Activated CD4-positive, alpha-beta T cell treated with anti-CD3 and anti-CD28 coated beads, Interleukin-2, amount 10 ng/mL, durations not matched to agents 24 days and 14 days (primary cell): ENCODE measurements at places on chromosomes 3 and 15. TPM values are rescaled to one million over a fixed set of nuclear protein-coding genes. Genes with fewer than 3 reads are reported as not detected.

Gene C2CD4A
- total RNA-seq: 0.05 and 0.24 TPM in 2 replicates

Gene TTC21A
- 0.54 and 0.89 TPM in 2 replicates for total RNA-seq

Gene NAALADL2
- total RNA-seq: not detected in 2 replicates

Gene CTNNB1
- total RNA-seq: 142 and 147 TPM in 2 replicates

Gene NMB
- 2.8 and 3.7 TPM in 2 replicates for total RNA-seq

Gene PRSS50
- total RNA-seq: not detected in 2 replicates

Gene ZCWPW2
- 0.14 TPM in 1 of 2 replicates, not detected in the other for total RNA-seq

Gene RTP3
- total RNA-seq: not detected in 2 replicates

Gene COL7A1
- 0.56 and 0.62 TPM in 2 replicates for total RNA-seq

Gene IFT122
- 12.3 and 13.7 TPM in 2 replicates for total RNA-seq

Gene TOP2B
- 137 and 147 TPM in 2 replicates for total RNA-seq

Gene TERC
- 8.9 TPM in 1 of 2 replicates, not detected in the other for total RNA-seq

Gene RYR3
- not detected in 2 replicates for total RNA-seq

Gene TTLL13
- total RNA-seq: 0.44 and 1.4 TPM in 2 replicates

Gene CA12
- total RNA-seq: 0.43 and 0.63 TPM in 2 replicates

Gene HYAL1
- total RNA-seq: 0.28 and 0.50 TPM in 2 replicates

Gene TM4SF1
- total RNA-seq: 0.26 and 0.28 TPM in 2 replicates

Gene ACTRT3
- 0.85 and 1.1 TPM in 2 replicates for total RNA-seq

Gene SKOR1
- total RNA-seq: 0.09 and 0.14 TPM in 2 replicates

Gene C3orf49
- total RNA-seq: not detected in 2 replicates

Gene AMOTL2
- not detected in 2 replicates for total RNA-seq

Gene PLXNA1
- 21.3 and 24.0 TPM in 2 replicates for total RNA-seq

Gene XCR1
- total RNA-seq: 0.05 TPM in 1 of 2 replicates, not detected in the other

Gene THPO
- not detected in 2 replicates for total RNA-seq

Gene DNASE1L3
- total RNA-seq: not detected in 2 replicates

Gene CKMT1A
- total RNA-seq: 0.28 and 0.66 TPM in 2 replicates

Gene RPP25
- total RNA-seq: 13.1 and 13.9 TPM in 2 replicates

Gene LZTFL1
- 3.1 and 4.3 TPM in 2 replicates for total RNA-seq

Gene SLC9A9
- total RNA-seq: 1.1 and 1.3 TPM in 2 replicates

Gene TPRG1
- total RNA-seq: 25.9 and 29.7 TPM in 2 replicates

Gene RASGRP1
- total RNA-seq: 94.4 and 94.7 TPM in 2 replicates

Gene GPR62
- total RNA-seq: not detected in 2 replicates

Gene TMEM108
- not detected in 2 replicates for total RNA-seq

Gene SLC22A13
- 0.47 and 0.54 TPM in 2 replicates for total RNA-seq

Gene CPLX3
- total RNA-seq: 0.09 TPM in 2 replicates

Gene POLQ
- 30.3 and 31.0 TPM in 2 replicates for total RNA-seq

Gene NRROS
- 38.2 and 39.0 TPM in 2 replicates for total RNA-seq

Gene COPS2
- total RNA-seq: 98.6 and 99.0 TPM in 2 replicates

Gene LRRC15
- total RNA-seq: not detected in 2 replicates

Gene GOLGA8S
- 0.07 TPM in 2 replicates for total RNA-seq

Gene CNTN6
- not detected in 2 replicates for total RNA-seq

Gene LIPC
- 0.80 and 0.93 TPM in 2 replicates for total RNA-seq

Gene NME9
- total RNA-seq: not detected in 2 replicates

Gene CCR3
- not detected in 2 replicates for total RNA-seq

Gene TRIM42
- total RNA-seq: not detected in 2 replicates

Gene DCBLD2
- total RNA-seq: 2.7 and 3.8 TPM in 2 replicates

Gene PRICKLE2
- not detected in 2 replicates for total RNA-seq

Gene SPATA12
- total RNA-seq: not detected in 2 replicates

Gene CPNE9
- total RNA-seq: 0.17 TPM in 1 of 2 replicates, not detected in the other

Gene ALDH1A3
- not detected in 2 replicates for total RNA-seq

Gene TGM4
- total RNA-seq: not detected in 2 replicates

Gene SEMA3G
- 0.05 and 0.21 TPM in 2 replicates for total RNA-seq

Gene CHRNA3
- not detected in 2 replicates for total RNA-seq

Gene CCDC9B
- 0.21 and 0.54 TPM in 2 replicates for total RNA-seq

Gene ABHD17C
- 4.1 and 5.3 TPM in 2 replicates for total RNA-seq

Gene GYG1
- 27.4 and 28.0 TPM in 2 replicates for total RNA-seq

Gene MYRIP
- total RNA-seq: not detected in 2 replicates
